ENCODE measurements at places on chromosomes 4 and X. TPM values are rescaled to one million over a fixed set of nuclear protein-coding genes. Genes with fewer than 3 reads are reported as not detected.
A peak's percentile ranks its signal among the peaks of the same experiment; 100 is the strongest.

- peak; percentile 44 for DNase-seq
Measured at GRCh38 chr4:85084371-85085094, 118.0 kb upstream of the WDFY3 start.

DNA sequence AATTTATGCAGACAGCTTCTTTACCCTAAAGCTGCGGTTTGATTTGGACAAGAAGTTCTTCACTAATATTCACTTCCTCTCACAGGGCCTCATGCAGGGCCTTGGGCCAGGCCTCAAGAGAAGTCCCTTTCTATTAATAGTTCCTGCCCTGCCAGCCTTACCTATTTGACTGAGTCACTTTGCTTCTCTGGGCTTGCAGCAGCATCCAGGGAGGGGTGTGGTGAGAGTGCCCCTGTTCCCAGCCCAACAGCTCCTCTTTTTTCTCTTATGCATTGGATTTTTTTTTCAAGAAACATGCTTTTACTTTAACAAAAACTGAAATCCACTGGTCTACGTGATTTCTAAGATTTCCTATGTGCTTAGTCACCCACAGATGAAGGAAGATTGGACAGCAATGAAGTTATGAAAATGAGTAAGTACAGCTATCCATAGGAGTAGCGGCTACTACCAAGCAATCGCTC lies 26.7 kb downstream of the FAM156B start:
- peak; percentile 53 for DNase-seq

DNA sequence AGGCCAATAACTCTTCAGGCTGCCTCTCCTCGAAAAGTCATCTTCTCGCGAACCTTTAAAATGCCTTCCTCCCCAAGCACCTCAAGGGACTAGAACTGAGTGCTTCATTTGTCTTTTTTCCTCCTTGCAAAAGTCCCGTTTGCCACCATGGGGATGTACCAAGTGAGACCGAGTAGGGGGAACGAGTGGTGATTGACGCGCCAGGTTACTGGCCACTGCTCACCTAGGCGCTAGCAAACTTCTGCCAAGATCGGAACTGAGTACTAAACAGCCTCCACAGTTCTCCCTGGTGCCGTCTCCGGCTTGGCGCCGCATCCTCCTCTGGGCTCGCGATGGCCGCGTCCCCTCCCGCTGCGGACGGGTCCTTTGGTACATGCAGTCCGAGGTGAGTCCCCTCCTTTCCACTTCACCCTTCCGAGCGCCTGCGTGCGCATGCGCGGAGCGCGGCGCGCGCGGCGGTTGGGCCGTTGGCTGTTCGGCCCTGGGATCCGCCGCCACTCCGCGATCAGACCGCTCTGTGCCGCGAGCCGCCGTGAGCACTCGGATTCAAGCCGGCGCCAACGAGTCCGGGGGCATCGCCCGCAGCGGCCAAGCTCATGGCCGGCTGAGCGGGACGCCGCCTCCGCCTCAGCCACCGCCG lies at the start of gene CDK16:
Gene CDK16, plus strand, starts transcription at position 402 of the 640 bp plus-strand sequence. CDS start 4,877 bp downstream, outside the sequence.
- peak; percentile 80 for DNase-seq

- no peak for DNase-seq
Measured at GRCh38 chr4:56906489-56907393, 959 bp upstream of the REST start.

GRCh38 chr4:140789759-140790158 lies 33.6 kb upstream of the TBC1D9 start:
- no peak for DNase-seq

- no peak for DNase-seq
Measured at GRCh38 chr4:16467061-16467460, 240.8 kb upstream of the TAPT1 start.

- no peak for DNase-seq
Measured at GRCh38 chr4:113623274-113623894, 138.2 kb downstream of the CAMK2D start.

DNA sequence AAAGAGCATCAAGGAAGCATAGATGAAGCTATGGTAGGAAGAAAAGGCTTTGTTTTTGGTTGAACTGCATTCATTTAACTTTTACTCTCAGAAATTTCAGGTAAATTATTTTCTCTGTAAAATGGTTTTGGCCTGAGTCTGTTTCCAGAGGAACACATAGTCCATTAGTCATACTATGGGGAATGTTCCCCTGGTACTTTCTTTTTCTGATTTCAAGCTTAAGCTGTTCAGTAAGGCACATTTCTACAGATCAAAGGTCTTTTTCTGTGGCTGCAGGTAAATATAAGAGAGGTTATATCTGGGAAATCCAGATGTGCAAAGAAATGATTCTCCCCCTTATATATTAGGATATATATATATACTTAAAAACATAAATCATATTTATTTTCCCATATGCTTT lies 1744.4 kb upstream of the ADGRL3 start:
- DNase-seq = no peak

DNA sequence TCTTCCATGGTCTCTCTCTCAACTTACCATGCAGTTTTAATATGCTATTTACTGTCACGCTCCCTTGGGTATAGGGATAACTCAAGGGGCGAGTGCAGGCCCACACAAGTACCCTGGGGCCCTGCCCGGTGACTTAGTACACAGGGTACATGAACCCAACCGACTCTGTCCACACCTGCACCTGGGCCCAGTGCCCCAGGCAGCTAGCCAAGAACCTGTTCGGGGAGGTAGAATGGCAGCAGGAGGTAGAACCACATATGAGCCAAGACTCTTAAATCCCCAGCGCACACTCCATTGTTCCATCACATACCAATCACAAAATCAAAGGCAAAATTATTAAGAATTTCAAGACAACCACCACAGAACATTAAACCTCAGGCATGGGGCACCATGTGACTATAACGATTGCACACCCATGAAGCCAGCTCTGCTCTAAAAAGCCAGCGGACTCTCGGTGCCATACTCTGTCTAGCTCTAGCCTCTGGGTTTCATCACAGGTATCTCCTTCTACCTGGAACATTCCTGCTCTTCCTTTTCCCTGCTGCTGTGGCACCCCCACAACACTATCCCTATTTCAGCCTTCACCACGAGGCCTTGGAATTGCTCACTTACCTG lies 14.6 kb downstream of the PHF8 start:
- DNase-seq = peak; percentile 73

GRCh38 chrX:107734646-107735045 lies 40.9 kb downstream of the TSC22D3 start:
- DNase-seq = no peak

GRCh38 chrX:69396916-69397315 lies 107.2 kb upstream of the NALF2 start:
- DNase-seq = no peak

DNA sequence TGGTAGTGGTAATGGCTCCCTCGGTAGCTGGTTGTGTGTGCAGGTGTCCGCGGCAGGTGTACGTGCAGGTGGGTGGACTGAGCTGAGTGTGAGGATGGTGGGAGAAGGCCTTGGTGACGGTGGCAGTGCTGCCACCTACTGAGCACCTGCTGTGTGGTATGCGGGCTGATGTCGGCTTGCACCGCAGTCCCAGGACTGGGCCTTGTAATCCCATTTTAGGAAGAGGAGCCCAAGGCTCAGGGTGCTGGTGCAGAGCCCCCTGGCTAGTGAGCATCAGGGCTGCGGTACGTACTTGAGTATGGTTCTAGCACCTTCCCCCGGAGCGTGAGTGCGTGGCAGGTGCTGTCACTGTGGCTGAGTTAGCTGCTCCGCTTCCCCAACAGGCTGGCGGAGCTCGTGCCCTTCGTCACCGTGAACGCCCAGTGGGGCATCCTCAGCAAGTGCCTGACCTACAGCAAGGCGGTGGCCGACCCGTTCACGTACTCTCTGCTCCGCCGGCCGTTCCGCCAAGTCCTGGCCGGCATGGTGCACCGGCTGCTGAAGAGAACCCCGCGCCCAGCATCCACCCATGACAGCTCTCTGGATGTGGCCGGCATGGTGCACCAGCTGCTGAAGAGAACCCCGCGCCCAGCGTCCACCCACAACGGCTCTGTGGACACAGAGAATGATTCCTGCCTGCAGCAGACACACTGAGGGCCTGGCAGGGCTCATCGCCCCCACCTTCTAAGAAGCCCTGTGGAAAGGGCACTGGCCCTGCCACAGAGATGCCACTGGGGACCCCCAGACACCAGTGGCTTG lies 5.7 kb upstream of the CPZ start:
- no peak for DNase-seq

DNA sequence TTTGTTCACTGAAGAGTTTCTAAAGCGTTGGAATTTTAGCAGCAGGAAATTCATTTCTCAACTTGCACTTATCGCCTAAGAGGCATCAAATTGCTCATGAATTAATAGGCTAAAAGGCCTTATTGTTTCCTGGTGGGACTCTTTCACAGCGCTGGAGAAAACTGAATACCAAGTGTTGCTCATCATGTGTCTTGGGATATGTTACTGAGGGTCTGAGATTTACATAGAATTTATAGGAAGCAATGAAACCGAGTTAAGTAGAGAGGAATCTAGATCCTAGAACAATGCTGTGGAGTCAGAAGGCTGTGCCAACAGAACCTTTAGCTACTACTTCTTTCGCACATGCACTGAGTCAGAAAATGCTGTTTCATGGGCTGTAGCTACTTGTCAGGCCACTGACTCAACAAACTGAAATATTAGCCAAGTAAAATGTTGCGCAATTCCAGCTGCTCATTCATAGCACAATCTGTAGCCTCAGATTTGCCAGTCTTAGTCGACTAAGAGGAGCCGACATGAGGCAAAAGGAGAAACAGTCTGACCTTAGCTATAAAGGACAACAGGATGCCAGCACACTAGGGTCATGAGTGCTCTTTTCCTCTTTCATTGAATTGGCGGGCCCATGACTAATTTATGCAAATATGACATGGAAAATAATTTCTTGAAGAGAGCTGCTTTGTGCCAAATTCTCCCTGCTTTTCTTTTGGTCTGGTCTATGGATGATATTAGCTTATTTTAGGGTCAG lies 35.9 kb upstream of the CXCL8 start:
- DNase-seq = peak; percentile 76

DNA sequence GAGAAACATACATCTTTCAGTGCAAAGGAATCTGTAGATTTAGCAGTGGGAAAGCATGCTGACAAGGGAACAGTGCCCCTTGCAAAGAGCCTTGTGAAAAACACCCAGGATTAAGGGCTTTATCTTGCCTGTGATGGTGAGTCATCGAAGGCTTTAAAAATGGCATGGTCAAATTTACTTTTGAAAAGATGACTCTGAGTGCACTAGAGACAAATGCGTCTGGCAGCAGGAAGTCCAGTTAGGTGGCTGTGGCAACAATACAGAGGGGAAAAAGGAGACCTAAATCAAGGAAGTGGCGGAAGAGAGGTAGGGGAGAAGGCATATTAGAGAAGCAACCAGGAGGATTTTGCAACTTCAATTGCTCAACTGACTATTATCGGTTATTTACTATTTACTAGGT lies 472.6 kb upstream of the CPEB2 start:
- no peak for DNase-seq

- no peak for DNase-seq
Measured at GRCh38 chrX:111114806-111115205, 18.8 kb downstream of the PAK3 start.

DNA sequence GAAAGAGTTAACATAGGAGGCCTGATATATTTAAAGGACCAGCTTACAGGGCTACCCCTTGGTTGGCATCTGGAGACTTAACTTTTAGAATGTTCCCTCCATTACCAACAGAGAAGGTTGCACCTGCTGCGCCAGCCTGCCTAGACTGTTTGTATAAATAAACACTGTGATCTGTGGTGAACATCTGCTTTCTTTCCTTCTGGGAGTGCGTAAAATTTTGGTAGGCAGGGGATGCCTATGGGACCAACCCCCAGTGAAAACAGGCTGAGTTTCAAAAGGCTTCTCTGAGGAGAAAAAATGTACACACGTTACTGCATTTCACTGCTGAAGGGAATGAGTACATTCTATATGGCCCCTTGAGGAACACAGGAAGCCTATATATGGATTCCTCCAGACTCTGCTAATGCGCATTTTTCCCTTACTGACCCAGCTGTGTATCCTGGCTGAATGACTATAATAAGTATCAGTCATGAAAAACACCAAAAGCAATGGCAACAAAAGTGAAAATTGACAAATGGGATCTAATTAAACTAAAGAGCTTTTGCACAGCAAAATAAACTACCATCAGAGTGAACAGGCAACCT lies 13.8 kb downstream of the CENPC start:
- DNase-seq = no peak

- DNase-seq = no peak
Measured at GRCh38 chr4:70802928-70803580, 36.6 kb downstream of the GRSF1 start.

DNA sequence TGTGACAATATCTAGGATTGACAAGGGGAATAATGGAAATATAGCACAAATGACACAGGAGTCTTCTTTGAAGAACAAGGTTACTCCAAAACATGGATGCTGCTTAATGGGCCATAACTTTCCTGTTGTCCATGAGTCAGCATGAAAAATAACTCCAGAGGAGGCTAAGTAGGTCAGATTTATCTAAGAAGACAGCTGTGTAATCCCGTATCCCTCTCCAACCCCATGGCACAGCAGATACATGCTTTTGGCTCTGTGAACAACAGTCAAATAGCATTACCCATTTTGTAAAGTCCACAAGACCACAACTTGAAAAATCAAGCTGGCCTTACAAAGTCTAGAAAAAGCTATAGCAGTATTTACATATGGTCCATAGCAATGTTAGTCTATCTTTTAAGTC lies 2.1 kb upstream of the TMEM131L start:
- DNase-seq = no peak

GRCh38 chrX:3712051-3712869 lies 1.2 kb downstream of the PRKX start:
- no peak for DNase-seq

- no peak for DNase-seq
Measured at GRCh38 chr4:187060551-187060950, 336.9 kb upstream of the FAT1 start.

GRCh38 chr4:173357939-173358338 lies 12.8 kb upstream of the SAP30 start:
- no peak for DNase-seq

MSX1 gene
- 4.0 TPM for total RNA-seq

FAT4 gene
- total RNA-seq = 9.8 TPM

TMEM271 gene
- not detected for total RNA-seq

MAGED4 gene
- total RNA-seq = 10.9 TPM

PTPN13 gene
- total RNA-seq = 158 TPM

SERTM2 gene
- total RNA-seq = 5.6 TPM

MAPK10 gene
- total RNA-seq = 178 TPM

CNKSR2 gene
- total RNA-seq = 2.3 TPM

GAGE12F gene
- total RNA-seq = not detected

DMP1 gene
- total RNA-seq = not detected

PDE5A gene
- total RNA-seq = 74.4 TPM

SYNPO2 gene
- total RNA-seq = 381 TPM

SOD3 gene
- total RNA-seq = 46.0 TPM

IL1RAPL1 gene
- 0.49 TPM for total RNA-seq

Measured in ureter (tissue), 1 donor.